ENCODE measurements at places on chromosomes 16 and 17.

- DNase-seq: no peak
Observed at GRCh38 chr17:74099442-74100340, 103.8 kb upstream of the RPL38 start.

- no peak for DNase-seq
Observed at GRCh38 chr16:61005952-61006351, 1030.3 kb downstream of the CDH8 start.

- no peak for DNase-seq
Observed at GRCh38 chr16:85274924-85275323, 162.7 kb upstream of the CIBAR2 start.

GRCh38 chr16:8183176-8184099, 406.9 kb downstream of the TMEM114 start:
- no peak for DNase-seq

DNA sequence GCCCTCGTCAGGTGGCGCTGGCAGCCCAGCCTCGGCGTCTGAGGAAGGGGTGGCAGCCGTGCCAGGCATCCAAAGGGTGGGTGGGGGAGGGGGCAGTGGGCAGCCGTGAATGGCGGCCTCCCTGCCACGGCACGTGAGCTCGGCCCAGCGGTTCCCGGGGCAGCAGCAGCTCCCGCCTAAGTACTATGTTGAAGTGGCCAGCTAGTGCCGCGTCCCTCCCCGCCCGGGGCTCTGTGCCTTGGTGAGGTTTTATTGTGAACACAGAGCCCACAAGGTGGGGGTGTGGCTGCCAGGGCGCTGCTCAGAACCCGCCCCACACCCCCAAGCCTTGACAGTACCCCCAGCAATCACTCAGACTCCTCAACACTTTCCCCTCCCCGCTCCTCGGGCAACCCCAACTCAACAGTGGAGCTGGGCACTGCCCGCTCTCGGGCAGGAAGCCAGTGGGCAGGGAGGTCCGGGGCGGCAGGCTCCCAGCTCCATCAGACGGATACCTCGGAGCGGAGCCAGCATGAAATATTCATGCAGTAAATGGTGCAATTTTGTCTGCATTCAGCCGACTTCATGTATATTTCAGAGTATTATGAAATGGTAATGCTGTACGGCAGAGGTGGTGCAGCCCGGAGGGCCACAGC, 80.4 kb downstream of the ENGASE start:
- DNase-seq: no peak

GRCh38 chr16:84283314-84284153, 11.1 kb upstream of the WFDC1 start:
- DNase-seq: no peak

GRCh38 chr17:16976725-16977550, 5.0 kb upstream of the TNFRSF13B start:
- DNase-seq: no peak

- DNase-seq: no peak
Observed at GRCh38 chr16:31577411-31577810, 49.7 kb downstream of the AHSP start.

- no peak for DNase-seq
Observed at GRCh38 chr17:44688200-44688599, 1.4 kb downstream of the CCDC43 start.

DNA sequence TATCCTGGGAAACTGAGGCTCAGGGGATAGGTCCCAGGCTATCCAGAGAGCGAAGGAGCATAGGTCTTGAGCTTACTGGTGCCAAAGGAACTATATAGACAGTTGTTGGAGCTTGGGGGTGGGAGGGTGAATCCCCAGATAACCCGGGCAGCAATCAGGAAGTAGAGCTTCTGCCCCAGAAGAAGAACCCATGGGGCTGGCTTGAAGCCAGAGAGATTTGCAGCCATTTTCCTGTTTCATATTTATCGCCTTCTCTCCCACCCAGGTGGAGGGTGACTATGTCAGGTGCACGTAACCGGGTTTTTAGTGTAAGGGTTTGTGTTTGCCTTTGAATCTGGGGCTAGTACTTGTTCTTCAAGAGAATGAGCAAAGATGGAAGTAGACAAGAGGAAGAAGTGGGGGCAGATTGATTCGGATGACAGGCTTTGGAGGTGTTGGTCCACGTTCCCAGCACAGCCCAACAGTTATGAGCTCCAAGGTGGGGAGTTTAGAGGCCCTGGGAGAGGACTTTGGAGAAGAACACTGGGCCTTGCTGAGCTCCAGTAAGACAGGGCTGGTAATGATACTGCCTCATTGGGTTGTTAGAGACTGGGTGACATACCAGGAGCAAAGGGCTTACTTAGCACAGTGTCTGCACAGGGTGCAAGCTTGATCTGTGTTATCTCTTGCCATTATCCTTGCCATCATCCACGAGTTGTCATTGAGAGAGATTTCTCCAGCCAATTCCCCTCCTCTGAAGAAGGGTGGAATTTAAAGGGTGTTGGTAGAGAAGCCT, 145.6 kb downstream of the CCDC182 start:
- DNase-seq: no peak

- no peak for DNase-seq
Observed at GRCh38 chr17:54992797-54993639, 24.5 kb downstream of the STXBP4 start.

- DNase-seq: no peak
Observed at GRCh38 chr16:27598220-27598619, 48.3 kb downstream of the KATNIP start.

GRCh38 chr16:89316701-89317100, 99.2 kb downstream of the ZNF778 start:
- no peak for DNase-seq

DNA sequence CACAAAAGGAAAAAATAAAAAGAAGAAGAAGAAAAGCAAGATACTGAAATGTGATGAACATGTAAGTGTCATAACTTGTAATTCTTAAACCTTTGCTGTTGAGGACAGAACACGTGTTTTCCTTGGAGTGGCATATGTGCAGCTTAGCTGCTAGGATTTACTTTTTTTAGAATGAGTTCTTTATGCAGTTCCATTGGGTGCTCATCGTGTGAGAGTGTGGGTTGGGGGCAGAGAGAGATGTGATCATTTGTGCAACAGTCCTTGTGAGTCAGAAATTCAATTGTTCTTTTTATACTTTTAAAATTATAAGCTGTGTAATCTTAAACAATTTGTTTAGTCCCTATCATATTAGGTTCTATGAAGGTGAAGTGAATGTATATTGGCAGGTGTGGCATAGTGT, 5.5 kb upstream of the DHRS11 start:
- no peak for DNase-seq

- DNase-seq: no peak
Observed at GRCh38 chr16:86515413-86515776, 5.1 kb downstream of the FOXF1 start.

DNA sequence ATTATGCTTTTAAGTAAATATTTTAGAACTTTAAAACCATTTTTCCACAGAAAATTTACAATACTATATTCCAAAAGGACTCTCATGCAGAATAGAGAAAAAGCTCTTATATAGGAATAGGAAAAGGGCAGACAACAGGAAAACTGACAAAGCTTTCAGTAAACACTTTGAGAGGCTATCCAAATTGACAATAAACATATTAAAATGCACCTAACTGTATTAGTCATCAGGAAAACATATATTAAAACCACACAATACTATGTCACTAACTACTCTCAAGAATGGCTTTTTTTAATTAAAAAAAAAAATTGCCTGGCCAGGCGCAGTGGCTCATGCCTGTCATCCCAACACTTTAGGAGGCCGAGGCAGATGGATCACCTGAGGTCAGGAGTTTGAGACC, 77.3 kb downstream of the CEP112 start:
- no peak for DNase-seq

DNA sequence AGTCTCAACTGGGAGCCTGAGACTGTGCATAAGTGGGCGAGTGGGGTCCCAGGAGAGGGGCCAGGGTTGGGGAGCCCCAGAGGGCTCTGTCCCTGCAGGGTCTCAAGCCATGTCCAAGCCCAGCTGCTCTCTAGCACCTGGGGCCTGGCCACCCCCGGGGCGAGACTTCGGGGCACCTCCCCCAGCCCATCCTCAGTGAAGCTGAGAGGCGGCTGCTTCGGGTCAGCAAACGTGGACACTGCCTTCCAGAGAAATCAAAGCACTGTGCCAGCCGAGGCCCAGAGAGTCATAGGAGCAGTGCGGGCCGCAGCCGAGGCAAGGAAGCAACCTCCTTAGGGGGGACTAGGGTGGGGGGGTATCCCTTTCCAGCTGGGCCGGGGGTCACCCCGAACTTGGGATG, 77.5 kb downstream of the ENGASE start:
- no peak for DNase-seq

DNA sequence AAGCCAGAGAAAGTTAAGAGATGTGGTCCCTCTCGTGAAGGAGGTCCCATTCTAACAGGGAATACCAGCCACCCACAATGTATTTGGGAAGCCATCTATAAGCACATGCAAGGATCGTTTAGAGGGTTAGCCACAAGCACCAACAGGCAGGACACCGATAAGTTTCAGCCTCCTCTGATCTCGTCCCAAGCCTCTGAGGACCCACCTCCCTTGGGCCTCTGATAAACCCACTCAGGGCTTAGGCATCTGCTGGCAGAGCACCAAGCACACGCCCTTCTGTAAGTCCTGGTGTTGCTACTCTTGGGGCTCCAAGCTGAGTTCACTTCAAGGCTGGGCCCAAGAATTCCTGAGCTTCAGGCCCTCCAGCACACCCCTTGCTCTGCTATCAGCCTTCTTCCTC, 5.4 kb upstream of the PNPO start:
- no peak for DNase-seq

- no peak for DNase-seq
Observed at GRCh38 chr17:36951084-36951789, 2.5 kb downstream of the AATF start.

GRCh38 chr16:23465179-23465578, 12.2 kb upstream of the COG7 start:
- no peak for DNase-seq

DNA sequence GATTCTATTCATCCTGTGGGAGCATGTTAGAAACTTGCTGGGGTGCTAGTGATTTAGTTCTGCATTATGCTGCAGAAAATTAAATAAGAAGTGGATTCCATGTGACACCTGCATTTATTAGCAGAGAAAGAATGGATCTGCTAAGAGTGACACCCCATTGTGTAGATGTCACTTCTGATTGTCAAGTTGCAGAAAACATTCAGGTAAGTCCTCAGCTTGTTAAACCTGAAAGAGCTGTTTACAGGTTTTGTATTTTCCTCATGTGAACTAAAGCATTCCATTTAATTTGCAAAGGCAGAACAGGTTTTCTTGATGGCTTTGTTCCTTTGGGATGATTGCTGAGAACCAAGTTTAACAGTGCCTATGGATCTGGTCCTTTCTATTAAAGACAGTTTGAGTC, 238.7 kb downstream of the ABCC12 start:
- no peak for DNase-seq

GRCh38 chr17:49756323-49757150, 7.4 kb downstream of the FAM117A start:
- no peak for DNase-seq

DNA sequence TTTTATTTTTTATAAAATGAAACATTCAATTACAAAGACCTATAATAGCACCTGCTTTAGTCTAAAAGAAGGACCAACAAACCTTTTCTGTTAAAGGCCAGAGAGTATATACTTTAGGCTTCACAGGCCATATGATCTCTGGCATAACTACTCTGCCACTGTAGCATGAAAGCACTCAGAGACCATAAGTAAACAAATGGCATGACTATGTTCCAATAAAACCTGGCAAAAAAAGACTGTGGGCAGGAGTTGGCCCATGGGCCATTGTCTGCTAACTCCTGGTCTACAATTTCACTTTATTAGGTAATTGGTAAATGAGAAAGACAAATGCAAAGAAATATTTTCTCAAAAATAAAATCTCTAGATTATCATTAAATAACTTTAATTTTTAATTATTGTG, 14.9 kb downstream of the CEP112 start:
- DNase-seq: no peak

- no peak for DNase-seq
Observed at GRCh38 chr17:57776366-57776765, 31.3 kb upstream of the CCDC182 start.

DNA sequence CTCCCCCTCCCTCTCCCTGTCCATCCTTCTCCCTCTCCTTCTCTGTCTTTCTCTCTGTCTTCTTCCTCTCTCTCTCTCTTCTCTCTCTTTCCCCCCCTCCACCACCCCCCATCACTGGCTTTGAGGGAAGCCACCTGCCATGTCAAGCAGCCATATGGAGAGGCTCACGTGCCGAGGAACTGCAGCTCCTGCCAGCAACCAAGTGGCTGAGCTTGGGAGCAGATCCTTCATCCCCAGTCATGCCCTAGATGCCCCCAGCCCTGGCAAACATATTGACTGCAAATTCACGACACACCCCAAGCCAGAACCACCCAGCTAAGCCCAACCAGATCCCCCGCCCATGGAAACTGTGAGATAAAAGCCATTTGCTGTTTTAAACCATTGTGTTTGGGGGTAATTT, 40.9 kb upstream of the RBFOX3 start:
- no peak for DNase-seq

- DNase-seq: no peak
Observed at GRCh38 chr17:78993241-78993956, 13.7 kb upstream of the LGALS3BP start.

GRCh38 chr17:13986855-13987254, 82.4 kb upstream of the COX10 start:
- DNase-seq: no peak

GRCh38 chr17:40497695-40498094, 3.7 kb downstream of the TNS4 start:
- no peak for DNase-seq

DNA sequence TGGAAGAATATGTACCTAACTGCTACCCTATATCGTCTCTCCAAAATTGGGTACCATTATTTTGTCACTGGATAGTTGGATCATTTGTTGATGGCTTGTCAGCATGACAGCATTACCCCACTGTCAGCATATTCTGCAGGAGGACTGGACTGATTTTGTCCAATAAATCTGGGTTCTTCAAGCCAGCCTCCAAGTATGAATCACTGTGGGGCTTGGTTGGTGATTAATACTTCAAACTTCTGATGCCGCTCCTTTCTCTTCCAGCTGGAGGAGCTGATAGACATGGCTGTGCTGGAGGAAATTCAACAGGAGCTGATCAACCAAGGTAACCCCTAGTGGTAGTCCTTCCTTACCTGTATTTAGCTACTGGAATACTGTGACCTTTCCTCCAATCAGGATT, 2.5 kb downstream of the RPAIN start:
- DNase-seq: no peak

GRCh38 chr16:23948949-23949411, 113.2 kb downstream of the PRKCB start:
- no peak for DNase-seq

GRCh38 chr16:22312897-22313781, 15.9 kb downstream of the POLR3E start:
- no peak for DNase-seq

GRCh38 chr17:47279062-47279801, 25.6 kb downstream of the ITGB3 start:
- DNase-seq: no peak

DNA sequence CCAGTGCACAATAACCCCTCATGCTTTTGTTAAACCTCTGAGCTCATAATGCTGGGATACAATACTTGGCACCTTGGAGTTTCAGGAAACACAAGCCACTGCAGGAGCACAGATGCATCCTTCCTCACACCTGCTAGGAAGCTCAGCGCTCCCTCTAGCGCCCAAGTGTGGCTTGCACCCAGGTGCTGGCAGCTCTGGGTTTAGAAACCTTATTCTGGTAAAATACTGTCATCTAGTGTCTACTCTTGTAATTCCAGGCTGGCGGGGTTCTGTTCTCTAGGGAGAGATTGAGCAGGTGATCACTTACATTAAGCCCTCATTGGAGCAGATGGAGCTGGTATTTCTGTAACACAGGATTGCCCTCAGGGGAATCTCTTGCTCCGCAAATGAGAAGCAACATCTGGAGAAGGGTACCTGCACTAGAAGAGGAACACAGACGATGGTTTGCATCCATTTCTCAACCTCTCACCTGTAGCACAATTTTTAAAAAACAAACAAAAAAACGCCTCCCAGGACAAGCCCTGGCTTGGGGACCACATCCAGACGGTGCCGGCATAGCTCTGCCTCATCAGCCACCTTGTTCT, 1.5 kb downstream of the CCL1 start:
- DNase-seq: peak; percentile 39
